ENCODE measurements at places on chromosomes 5 and 9.

- DNase-seq: no peak
These were observed 6.6 kb downstream of the GALNT10 start for GRCh38 chr5:154196955-154197652.

DNA sequence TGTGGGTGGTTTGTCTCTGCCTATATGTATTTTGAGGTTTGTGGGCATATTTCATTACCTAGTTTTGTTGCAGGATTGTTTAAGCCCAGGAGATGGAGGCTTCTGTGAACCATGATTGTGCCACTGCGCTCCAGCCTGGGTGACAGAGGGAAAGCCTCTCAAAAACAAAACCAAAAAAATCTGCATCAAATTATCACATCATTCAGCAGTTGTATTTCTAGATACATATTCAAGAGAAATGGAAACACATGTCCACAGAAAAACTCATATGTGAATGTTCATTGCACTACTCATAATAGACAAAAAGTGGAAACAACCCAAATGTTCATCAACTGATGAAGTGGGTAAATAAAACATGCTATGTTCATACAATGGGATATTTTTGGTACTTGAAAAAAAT, 29.9 kb downstream of the HSPA4 start:
- no peak for DNase-seq

- DNase-seq: no peak
These were observed 173.9 kb upstream of the ZNF462 start for GRCh38 chr9:106689089-106689488.

- no peak for DNase-seq
These were observed 2.0 kb downstream of the QSOX2 start for GRCh38 chr9:136243631-136244030.

GRCh38 chr5:122420091-122420490, 108.1 kb downstream of the SNCAIP start:
- DNase-seq: no peak

All from renal cortex interstitium (tissue), 15 donors.